ENCODE measurements at places on chromosomes 2 and 18. TPM values are rescaled to one million over a fixed set of nuclear protein-coding genes. Genes with fewer than 3 reads are reported as not detected.

IL1A gene
- total RNA-seq = not detected

ERBB4 gene
- 7.6 TPM for total RNA-seq

LRRTM4 gene
- 1.2 TPM for total RNA-seq

NRP2 gene
- total RNA-seq = 93.5 TPM

POTEE gene
- total RNA-seq = 0.37 TPM

All from posterior vena cava (tissue), 2 donors.